NCI-H1694 (cell line): ENCODE measurements at places on chromosomes 6 and 20.

- no peak for DNase-seq
Measured at GRCh38 chr6:105243487-105243886, 63.7 kb upstream of the POPDC3 start.

DNA sequence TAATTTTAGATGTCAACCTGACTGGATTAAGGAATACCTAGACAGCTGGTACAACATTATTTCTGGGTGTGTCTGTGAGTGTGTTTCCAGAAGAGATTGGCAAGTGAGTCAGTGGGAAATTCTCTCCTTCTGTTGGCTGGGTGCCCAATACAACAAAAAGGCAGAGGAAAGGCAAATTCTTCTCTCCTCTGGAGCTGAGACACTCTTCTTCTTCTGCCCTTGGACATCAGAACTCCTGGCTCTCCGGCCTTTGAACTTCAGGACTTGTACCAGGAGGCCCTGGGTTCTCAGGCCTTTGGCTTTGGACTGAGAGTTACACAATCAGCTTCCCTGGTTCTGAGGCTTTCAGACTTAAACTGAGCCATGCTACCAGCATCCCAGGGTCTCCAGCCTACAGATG is 7.8 kb upstream of the BTN3A1 start:
- no peak for DNase-seq

- no peak for DNase-seq
Measured at GRCh38 chr20:46192376-46192944, 74.3 kb downstream of the CD40 start.

- DNase-seq, result no peak
Measured at GRCh38 chr20:22561965-22562577, 22.3 kb downstream of the FOXA2 start.

DNA sequence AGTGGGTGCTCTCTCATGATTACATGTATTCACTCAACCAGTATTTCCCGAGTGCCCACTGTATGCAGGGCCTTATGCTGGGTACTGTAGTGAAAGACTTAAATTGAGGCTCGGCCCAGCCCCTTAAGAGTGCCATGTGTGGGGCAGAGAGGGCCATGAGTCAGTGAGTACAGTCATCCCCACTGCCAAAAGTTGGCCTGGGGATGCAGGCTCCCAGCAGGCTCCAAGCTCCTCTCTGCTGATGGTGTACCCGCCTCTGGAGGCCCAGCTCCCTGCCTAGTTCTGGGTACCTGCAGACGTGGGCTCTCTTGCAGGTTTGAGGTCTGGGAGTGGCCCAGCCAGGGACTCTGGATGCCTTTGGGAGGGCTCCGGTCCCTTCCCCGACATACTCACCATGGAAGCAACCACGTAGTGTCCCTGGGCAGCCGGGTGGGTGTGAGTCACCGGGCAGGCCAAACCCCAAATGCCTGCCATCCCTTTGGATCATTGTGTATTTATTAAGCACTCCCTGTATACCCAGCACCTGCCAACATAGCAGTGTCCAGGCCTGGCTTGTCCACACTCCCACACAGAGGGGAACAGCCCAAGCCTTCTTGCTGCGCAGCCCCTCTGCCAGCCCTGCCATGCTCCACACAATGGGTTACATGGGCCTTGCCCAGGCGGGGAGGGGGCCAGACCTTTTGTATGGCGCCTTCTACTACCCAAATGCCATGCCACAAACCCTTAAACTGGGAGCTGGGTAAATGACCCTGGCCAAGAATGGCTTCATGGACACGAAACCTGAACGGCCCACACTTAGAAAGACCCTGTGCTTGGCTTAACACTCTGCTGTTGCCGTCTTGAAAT is 153.6 kb downstream of the VEGFA start:
- no peak for DNase-seq
